ENCODE measurements at places on chromosomes 2 and 18. TPM values are rescaled to one million over a fixed set of nuclear protein-coding genes. Genes with fewer than 3 reads are reported as not detected.

GRCh38 chr2:278312-278926, 9.5 kb downstream of the ALKAL2 start:
- no peak for DNase-seq

- DNase-seq: no peak
These were observed 38.2 kb downstream of the CELF4 start for GRCh38 chr18:37527395-37527794.

The HOXD1 gene
- not detected for total RNA-seq

DNA sequence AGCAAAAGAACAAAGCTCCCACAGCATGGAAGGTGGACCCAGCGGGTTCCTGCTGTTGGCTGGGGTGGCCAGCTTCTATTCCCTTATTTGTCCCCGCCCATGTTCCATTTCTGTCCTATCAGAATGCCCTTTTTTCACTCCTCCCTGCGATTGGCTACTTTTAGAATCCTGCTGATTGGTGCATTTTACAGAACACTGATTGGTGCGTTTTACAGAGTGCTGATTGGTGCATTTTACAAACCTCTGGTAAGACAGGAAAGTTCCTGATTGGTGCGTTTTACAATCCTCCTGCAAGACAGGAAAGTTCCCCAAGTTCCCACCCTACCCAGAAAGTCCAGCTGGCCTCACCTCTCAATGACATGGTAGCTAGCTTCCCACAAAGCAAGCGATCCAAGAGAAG, 40.2 kb upstream of the UGP2 start:
- DNase-seq: no peak

DNA sequence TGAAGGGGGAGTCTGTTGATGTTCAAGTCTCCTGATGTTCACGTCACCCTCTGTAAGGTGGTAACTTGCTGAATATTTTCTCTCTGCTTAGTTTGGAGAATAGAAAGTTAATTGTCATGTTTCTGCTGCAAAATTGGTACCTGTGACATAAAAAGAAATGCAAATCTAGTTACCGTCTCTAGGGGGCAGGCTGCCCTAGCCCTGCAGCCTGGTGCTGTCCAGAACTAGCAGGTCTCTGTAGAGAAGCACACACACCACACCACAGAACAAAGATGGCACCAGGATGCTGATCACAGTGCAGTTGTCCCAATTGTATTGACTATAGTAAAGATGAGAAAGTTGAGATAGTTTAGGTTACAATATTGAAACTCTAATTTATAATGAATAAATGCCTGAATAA, 47.0 kb downstream of the SLC9A4 start:
- no peak for DNase-seq

- DNase-seq: no peak
These were observed 377.3 kb upstream of the POU3F3 start for GRCh38 chr2:104476563-104476988.

DNA sequence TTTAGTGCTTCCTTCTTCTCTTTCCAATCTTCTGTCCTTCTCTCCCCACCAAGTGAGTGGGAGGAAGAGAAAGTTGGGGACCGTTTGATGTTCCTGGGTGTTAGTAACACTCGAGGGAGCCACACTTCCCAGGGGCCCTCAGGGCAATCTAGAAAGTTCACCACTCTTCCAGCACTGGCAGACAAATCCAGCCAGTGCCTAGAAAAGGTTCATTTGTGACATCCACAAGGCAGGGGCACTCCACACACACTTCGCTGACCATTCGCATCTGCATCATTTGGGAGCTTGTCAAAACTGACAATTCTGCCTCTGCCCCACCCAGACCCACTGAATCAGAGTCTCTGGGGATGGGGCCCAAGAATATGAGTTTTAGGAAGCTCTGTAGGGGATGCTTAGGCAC, 86.8 kb upstream of the ST3GAL5 start:
- DNase-seq: no peak

GRCh38 chr2:205411558-205411957, 270.7 kb upstream of the NRP2 start:
- no peak for DNase-seq

GRCh38 chr18:54830866-54831265, 2.6 kb downstream of the RAB27B start:
- no peak for DNase-seq

The GPC1 gene
- 6.2 TPM for total RNA-seq

GRCh38 chr2:61969376-61969775, 63.9 kb downstream of the COMMD1 start:
- DNase-seq: no peak

The REL gene
- 97.2 TPM for total RNA-seq

The LYPD6 gene
- total RNA-seq: not detected

The FAP gene
- total RNA-seq: not detected

- DNase-seq: no peak
These were observed 96.5 kb downstream of the PTGR3 start for GRCh38 chr18:75112186-75113096.

The CSRNP3 gene
- not detected for total RNA-seq

GRCh38 chr18:79699653-79700052, 20.1 kb downstream of the CTDP1 start:
- DNase-seq: no peak

The IL18R1 gene
- total RNA-seq: 57.8 TPM

- DNase-seq: no peak
These were observed 797 bp upstream of the GRHL1 start for GRCh38 chr2:9950521-9951271.

The NCKAP1 gene
- 14.4 TPM for total RNA-seq

The CCDC74A gene
- 1.6 TPM for total RNA-seq

DNA sequence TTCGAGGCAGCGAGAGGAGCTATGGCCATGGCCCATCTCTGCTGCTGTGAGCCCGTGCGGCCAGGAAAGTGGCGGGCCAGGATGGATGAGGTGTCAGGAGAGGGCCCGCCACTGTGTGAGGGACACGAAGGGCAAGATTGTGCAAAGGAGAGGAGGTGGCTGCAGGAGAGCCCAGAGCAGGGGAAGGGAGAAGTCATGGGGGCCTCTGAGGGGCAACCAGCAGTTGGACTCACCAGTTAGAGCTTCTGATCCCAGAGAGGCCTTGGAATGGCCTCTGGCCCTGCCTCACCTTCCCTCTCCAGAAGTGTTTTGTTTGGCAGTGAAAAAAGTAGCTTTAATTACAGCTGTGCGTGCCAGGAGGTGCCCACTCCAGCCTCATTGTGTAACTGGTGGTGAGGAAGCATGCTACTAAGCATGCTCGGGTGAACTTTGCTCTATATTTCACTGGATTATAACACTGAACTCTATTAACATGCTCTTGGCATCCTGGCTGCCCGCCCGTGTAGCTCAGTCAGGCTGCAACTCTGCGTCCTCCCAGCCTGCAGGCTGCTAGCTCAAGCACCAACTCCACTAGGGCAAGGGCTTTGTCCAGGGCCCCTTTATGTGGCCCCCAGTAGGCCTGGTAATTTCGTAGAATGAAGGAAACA, 34.2 kb downstream of the IMPA2 start:
- no peak for DNase-seq

DNA sequence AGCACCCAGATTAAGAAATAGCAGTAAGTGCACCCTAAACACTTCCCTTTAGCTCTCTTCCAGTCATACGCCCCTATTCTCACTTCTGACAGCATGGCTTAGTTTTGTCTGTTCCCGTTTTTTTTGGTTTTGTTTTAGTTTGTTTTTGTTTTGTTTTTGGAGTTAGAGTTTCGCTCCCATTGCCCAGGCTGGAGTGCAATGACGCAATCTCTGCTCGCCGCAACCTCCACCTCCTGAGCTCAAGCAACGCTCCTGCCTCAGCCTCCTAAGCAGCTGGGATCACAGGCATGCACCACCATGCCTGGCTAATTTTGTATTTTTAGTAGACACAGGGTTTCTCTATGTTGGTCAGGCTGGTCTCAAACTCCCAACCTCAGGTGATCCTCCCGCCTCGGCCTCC, 2067.7 kb downstream of the SUCLG1 start:
- no peak for DNase-seq
